ENCODE measurements at places on chromosomes 7 and 10.

DNA sequence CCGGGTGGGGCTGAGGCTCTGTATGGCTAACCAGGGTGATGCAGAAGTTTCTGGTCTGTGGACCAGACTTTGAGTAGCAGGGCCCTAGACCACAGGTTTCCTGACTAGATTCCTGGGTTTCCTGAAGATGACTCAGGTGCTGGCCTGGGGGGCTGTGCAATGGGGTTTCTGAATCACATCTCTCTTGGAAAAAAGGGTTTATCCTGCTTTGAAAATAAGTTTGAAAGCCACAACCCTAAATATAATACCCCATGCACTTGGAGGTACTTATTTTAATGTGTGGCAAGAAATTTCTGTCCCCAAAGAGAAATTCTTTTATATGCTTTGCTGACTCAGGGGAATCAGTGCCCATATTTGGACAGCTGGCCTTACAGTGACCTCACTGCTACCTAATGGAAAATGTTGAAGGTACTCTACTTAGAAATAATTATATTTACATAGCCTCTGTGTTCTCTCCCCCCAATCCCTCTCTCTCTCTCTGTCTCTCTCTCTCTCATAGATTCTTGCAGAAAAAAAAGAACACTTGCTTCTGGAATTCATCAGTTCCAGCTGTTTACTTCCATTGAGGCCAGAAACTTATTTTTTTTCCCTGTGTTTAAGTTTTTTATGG lies 184.4 kb upstream of the LYZL2 start:
- no peak for DNase-seq

DNA sequence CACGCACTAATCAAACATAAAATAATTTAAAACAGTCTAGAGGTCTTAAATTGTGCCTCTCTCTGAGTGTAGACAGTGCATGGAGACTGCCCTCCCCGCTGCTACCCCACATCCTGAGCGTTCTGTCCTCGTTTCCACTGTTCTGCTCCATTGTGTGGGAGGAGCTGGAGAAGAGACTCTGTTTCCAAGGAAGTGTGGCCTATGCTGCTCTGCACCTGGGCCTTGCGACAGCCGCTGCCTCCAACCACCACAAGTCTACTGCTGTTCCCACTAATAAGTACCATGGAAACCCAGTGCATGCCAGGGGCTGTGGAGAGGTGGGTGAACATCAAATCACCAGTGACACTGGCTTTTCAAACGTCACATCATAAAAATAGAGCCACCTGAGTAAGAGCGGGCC lies 19.6 kb downstream of the NRG3 start:
- no peak for DNase-seq

- DNase-seq, result no peak
Observed at GRCh38 chr10:125060026-125060425, 100.3 kb downstream of the CTBP2 start.

- DNase-seq, result no peak
Observed at GRCh38 chr10:34544400-34544799, 270.7 kb downstream of the PARD3 start.

GRCh38 chr7:130129011-130129411 lies 58.7 kb downstream of the KLHDC10 start:
- no peak for DNase-seq

DNA sequence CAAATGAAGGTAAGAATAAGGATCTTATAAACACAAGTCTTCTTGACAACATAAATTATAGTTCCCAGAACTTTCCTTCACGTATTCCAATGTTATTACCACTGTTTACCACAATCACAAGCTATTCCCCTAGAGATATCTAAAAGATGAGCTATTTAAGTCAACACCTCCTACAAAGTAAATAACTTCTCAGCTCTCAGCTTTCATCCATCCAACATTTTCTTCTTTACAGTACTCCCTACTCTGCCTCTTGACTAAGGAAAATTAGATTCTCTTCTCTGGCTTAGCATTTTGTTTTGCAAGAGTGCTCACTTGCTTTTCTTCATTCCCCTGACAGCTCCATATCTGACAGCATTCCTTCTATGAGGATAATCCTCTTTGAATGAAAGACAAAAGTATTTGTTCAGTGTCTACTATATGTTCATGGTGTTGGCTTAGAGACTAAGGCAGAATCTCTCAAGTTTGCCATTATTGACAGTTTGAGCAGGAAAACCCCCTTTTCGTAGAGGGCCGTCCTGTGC lies 93.0 kb upstream of the IL6 start:
- no peak for DNase-seq

DNA sequence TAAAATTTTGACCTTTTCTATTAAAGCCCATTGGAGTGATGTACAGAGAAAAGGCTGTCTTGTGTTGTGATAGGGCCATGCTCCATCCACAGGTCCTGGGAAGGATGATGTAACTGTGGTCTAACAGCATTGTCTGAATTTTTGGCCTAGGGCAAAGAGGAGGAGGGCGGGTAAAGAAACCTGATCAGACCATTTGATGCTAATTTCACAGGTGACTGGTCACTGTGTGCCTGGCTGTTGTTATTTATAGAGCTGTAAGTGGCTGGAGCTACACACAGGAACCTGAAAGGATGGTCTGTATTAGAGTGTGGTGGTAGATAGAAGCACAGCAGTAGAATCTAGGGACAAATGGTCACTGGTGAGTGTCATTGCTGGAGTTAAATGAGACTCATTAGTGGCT lies 182.1 kb downstream of the AUTS2 start:
- no peak for DNase-seq

DNA sequence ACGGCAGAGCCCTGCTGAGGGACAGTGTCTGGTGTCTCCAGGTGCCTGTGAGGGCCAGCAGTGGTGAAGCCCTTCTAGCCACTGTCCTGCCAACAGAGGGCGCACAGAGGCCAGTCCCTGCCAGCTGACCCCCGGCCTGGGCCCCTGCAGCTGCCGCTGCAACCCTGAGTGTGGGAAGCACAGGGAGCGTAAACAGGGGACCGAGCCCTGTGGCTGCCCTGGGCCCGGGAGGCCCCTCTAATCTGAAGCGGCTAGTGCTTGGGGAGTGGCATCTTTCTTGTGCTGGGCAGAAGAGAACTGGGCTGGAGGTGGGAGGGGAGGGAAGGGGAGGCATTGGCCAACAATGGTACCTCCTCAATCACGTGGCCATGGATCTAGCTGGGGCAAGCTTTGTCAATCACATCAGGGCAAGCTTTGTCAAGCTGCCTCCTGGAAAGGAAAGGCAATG lies 34.6 kb downstream of the TRIM8 start:
- DNase-seq, result no peak

Measured in CD4-positive, alpha-beta T cell treated with Interleukin-15 for 1 hour (primary cell).